ENCODE measurements at places on chromosomes 11 and 22.

DNA sequence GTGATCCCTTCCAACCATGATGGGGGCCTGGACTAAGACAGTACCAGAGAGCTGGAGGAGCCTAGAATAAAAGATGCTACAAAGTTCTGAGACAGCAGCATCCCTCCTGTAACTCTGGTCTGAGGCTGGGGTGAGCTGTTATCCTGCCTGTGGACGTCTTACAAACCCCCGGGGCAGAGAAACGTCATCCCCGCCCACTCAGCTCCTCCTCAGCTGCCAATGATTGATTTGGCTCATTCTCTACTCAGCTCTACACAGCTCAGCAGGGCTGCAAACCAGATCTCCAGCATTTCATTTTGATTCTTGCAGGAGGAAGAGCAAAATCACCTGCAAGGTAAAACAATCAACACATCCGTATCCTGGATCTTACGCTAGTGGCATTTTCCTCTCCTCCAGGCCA, 55.5 kb downstream of the CSNK2A3 start:
- DNase-seq: no peak

DNA sequence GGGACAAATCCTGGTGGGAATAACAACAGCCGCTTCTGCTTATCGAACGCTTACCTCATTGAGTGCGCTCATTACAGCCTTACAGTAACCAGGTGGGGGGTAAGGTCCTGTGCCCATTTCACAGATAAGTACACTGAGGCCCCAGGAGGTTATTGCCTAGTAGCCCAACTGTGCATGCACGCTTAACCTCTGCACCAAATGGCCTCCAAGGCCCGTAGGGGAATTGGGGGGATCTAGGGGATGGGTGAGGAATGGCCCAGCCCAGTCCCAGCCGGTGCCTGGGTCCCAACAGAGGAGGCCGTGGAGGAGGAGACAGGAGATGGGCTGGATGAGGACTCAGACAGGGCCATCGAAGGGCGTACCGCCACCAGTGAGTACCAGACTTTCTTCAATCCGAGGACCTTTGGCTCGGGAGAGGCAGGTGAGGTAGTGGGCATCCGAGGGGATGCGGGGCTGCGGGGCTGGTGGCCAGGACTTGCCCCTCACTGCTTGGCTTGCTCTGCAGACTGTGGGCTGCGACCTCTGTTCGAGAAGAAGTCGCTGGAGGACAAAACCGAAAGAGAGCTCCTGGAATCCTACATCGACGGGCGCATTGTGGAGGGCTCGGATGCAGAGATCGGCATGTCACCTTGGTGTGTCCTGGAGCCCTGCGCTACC, 7.3 kb downstream of the F2 start:
- no peak for DNase-seq

DNA sequence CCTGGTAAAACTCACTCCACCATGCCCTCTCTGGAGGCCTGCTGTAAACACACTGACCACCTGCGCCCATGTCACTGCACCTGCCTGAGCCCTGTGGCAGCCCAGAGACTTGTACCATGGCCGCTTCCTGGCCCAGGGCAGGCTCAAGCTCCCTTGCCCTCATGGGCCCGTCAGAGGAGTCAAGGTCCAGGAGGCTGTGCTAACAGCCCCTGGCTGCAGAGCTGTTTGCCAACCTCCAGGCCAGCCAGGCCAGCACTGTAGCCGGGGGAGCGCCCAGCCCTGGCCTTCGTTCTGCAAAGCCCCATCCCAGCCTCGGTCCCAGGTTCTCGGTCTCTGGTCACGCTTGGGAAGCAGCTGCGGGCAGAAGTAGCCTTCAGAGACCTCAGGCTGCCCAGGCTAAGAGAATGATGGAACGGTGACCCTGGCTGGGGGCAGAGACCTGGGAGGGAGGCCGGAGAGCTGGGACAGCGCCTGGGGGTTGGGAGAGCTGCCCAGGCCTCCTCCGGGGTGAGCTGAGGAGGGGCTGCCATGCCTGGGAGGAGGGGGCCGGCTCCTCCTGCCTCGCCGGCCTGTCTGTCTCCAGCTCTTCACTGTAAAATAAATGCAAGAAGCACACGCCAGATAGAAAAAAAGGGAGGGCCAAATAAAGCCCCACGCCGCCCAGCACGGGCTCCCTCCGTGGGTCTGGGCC, 11.9 kb upstream of the TCF20 start:
- DNase-seq: no peak

DNA sequence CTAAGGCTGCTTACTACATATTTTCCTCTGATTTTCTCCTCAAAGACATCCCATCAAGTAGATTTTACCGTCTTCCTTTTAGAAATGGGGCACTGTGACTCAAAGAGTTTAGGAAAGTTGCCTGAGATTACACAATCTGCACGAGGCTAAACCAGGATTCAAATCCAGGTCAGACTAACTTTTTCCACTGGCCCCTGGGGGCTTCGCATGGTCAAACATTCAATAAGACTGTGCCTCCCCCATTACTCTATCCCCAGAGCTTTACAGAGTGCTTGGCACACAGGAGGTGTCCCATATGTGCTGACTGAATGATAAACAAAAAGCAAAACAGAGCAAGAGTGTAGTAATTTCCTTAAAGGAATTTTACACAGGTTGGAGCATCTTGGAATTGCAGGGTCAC, 118.1 kb upstream of the TEAD1 start:
- no peak for DNase-seq

GRCh38 chr11:116911976-116912734, 74.7 kb upstream of the APOA1 start:
- DNase-seq: no peak

DNA sequence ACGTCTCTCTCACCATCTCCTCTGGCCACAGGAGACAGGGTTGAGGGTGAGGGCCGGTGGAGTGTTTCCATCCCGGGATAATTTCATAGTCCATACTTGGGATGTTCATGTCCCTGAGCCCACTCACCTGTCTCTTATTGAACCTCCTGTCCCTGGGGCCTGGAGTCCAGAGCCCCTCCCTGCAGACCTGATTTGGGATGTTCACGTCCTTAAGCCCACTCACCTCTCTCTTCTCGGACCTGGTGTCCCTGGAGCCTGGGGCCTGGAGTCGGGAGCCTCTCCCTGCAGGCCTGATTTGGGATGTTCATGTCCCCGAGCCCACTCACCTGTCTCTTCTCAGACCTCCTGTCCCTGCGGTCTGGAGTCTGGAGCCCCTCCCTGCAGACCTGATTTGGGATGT, 868.2 kb downstream of the BRD1 start:
- DNase-seq: no peak

GRCh38 chr11:30983776-30984441, 385.6 kb downstream of the DCDC1 start:
- no peak for DNase-seq

DNA sequence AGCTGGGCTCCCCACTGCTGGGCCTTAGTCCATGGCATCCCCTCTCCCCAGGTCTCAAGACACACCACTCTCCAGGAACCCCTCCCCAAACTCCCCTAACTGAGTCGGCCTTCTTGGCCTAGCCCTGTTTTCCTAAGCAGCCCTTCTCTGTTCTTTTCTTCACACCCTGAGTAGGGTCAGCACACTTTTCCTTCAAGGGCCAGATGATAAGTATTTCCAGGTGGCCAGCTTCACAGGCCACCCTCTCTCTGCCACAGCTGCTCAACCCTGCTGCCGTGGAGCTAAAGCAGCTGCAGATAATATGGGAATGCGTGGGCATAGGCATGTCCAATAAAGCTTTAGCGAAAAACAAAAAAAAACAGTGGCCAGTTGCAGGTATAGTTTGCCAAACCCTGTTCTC, 24.1 kb downstream of the DGCR2 start:
- no peak for DNase-seq

DNA sequence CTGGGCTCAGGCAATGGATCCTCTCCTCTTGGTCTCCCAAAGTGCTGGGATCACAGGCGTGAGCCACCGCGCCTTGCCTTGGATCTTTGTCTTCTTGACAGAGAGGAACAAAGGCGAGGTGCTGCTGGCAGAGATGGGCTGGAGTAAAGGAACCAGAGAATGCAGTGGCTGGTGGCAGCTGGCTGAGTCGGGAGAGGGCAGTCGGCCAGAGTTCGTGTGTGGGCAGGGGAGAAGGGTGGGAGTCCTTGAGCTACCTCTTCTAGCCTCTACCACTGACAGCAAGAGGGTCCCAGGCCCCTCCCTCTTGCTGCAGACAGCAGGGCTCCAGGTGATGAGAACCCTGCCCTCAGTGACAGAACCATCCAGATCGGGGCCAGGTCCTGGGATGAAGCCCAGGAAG, 86.2 kb upstream of the LINC01488 start:
- no peak for DNase-seq

DNA sequence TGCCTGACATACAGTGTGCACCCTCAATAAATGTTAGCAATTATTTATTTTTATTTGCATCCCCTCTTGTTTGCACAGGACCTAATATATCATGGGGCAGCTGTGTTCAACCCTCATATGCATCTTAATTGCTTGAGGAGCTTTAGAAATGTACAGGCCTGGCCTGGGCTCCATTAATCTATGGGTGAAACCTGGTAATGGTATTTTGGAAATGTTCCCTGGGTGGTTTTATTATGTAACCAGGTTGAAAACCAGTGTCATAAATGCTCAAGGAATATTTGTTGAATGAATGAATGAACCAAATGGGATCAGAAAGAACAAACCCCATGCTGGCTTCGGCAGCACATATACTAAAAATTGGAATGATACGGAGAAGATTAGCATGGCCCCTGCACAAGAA, 84.0 kb upstream of the PICALM start:
- DNase-seq: no peak

- no peak for DNase-seq
Observed at GRCh38 chr22:17381192-17381913, 12.1 kb downstream of the CECR2 start.

GRCh38 chr11:126538071-126538470, 182.6 kb downstream of the ST3GAL4 start:
- DNase-seq: no peak

GRCh38 chr11:129418039-129418438, 42.4 kb downstream of the BARX2 start:
- DNase-seq: no peak

DNA sequence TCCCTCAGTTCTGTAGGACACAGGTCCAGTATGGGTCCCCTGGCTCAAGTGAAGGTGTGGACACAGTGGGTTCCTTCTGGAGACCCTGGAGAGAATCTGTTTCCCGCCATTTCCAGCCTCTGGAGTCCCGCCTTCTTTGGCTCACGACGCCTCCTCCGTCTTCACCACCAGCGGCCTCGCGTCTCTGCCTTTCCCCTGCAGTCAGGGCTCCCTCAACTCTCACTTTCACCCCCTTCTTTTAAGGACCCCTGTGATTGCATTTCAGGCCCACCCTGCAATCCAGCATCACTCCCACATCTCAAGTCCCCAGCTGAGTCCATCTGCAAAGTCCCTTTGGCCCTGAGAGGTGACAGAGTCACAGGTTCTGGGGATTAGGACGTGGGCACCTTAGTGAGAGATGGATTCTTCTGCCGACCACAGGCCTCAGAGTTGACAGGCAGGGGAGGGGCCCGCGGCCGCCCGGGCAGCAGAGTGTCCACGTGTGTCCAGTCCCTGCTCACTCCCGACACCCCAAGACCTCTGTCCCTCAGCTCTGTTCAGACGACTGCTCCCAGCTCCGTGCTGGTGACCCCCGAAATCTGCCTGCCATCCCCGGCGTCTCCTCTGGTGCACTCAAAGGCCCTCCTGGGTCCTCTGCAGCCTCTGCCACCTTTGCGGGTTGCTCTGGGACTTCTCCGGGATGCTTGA, 36.9 kb upstream of the KRTAP5-7 start:
- DNase-seq: no peak

DNA sequence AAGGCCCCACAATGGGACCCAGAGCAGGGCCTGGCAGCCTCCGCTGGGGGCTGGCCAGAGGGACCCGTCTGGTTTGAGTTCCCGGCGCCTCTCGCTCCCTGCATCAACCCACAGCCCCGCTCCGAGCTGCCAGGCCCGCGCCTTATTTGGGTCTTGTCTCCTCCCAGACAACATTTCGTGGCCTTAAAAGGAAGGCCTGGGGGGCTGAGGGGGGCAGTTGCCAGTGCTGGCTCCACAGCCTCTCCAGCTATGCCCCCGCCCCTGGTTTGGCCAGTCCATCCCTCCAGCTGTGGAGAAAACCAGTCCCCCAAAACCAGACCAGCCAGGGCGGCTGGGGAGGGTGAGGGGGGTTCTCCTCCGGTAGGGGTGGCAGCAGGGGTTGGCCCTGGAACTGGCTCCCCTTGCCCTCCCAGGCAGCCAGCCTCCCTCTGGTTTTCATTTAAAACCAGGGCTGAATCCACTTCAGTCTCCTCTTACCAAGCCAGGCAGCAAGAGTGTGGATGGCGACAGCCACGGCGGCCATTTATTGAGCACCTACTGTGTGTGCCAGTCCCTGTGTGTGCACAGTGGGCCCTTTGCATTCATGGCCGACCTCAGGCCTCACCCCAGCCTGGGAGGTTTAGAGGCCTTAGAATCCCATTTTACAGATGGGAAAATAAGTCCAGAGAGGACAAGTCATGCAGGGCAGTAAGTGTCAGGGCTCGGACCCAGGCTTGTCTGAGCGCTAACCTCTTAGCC, 18.6 kb downstream of the EMID1 start:
- DNase-seq: no peak

GRCh38 chr11:64572143-64572542, 18.9 kb upstream of the SLC22A12 start:
- DNase-seq: no peak

- no peak for DNase-seq
Observed at GRCh38 chr11:133072378-133072777, 459.9 kb downstream of the OPCML start.

- DNase-seq: no peak
Observed at GRCh38 chr11:70661761-70662501, 263.6 kb downstream of the CTTN start.

DNA sequence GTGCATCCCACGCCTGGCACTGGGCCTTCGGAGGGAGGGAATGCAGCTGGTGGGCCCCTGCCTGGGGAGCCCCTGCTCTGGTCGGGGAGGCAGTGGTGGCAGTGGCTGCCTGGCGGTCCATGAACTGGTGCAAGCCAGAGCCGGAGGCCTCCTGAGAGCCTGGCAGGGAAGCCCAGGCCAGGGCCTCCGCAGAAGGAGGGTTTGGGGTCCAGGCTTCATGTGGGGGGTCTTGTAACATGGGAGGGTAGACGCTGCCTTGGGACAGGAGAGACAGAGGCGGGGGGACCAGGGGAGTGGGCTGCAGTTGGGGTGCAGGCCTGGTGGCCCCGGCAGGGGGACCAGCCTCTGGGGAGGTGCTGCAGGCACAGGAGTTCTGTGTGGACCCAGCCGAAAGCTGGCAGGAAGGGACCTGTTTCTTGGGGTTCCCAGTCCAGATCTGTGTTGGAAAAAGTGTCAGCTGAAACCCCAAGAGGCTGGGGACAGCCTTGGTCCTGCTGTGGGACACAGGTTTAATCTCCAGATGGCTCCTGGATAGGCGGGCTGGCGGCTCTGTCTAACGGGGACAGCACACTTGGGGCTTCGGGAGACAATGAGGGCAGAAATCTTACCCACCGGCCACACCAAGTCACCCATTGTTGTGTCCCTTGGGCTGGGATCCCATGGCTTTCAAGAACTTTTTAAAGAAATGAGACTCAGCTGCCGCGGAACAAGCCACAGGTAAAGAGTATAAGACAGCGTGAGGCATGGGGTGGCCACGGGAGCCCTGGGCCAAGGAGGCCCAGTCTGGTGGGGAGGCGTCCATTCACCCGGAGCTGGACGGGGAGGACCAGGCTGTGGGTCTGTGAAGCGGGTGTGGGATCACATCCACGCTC, 73.5 kb downstream of the KCNQ1 start:
- DNase-seq: no peak

All from activated naive CD4-positive, alpha-beta T cell treated with anti-CD3 and anti-CD28 coated beads, Interleukin-2, amount 50 U/mL, for 16 hours (primary cell).